ENCODE measurements at places on chromosomes 7 and 10.
A peak's percentile ranks its signal among the peaks of the same experiment; 100 is the strongest.

- DNase-seq, result no peak
Measured at GRCh38 chr10:131621784-131622624, 278.8 kb upstream of the PPP2R2D start.

GRCh38 chr10:93482145-93482834, at the start of gene MYOF:
TSS of gene MYOF (minus strand) at chr10:93482334. CDS start at chr10:93482194, 140 bp downstream.
- peak; percentile 11 for DNase-seq

- DNase-seq, result no peak
Measured at GRCh38 chr10:63238501-63238900, 105.4 kb downstream of the NRBF2 start.

DNA sequence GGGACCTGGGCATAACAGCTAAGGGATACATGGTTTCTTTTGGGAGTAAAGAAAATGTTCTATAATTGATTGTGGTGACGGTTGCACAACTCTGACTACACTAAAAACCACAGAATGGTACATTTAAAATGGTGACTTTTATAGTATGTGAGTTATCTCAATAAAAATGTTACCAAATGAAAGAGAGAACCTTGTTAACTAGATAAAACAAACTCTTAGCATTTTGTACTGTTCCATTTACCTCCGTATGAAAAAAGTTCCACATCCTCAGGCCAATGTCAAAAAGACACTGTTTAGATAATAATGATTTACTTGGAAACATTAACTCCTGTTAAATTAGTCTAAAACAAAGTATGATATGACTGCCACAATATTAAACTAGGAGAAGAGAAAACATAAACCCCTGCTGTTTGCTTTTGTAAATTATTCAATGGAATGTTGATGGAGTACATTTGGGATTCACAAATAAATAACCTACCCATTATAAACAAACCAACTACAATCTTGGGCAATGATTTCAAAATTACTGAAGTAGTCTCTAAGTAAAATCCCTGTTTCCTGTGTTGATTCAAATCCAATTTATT, 60.7 kb downstream of the SMURF1 start:
- no peak for DNase-seq

- no peak for DNase-seq
Measured at GRCh38 chr7:51246258-51247245, 70.1 kb downstream of the COBL start.

GRCh38 chr7:50588937-50589336, 23.7 kb upstream of the DDC start:
- no peak for DNase-seq

GRCh38 chr10:105834261-105835059, 1193.4 kb downstream of the SORCS3 start:
- no peak for DNase-seq

GRCh38 chr7:148374396-148375259, 215.9 kb upstream of the C7orf33 start:
- DNase-seq, result no peak

DNA sequence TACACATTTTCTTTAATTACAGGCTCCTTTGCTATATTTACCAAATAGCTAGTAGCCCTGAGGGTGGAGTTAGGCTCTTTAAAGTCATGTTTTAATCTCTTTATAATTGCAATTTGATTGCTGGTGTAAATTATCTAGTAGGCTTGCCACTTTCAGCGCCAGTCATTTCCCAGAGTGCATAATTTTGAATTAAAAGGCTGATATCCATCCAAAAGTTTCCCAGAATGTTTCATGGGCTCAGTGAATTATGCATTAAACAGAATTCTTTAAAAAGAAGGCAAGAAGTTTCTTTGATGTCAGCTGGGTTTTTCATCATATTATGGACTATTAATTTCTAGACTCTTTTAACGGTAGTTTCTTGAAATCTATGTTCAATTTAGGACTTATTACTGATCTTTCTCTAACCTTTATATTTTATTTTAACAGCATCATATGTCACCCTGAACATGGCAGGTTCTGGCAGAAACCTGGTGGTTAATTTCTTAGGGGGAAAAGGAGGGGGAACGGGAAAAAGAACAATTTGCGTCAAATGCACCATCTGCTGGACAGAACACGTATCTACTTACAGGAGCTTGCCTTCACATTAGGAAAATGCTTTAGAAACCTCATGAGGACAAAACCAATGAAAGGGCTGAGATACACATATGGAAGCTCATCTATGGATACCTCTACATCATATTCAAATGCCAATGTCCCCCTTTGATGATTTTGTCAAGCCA, 171.1 kb downstream of the GRM3 start:
- no peak for DNase-seq

GRCh38 chr7:121385800-121386179, 10.3 kb downstream of the FAM3C start:
- no peak for DNase-seq

All from activated T-helper 1 cell treated with Interleukin-2 at 50 U/mL for 16 hours (primary cell).